ENCODE measurements at places on chromosomes 5 and 9. TPM values are rescaled to one million over a fixed set of nuclear protein-coding genes. Genes with fewer than 3 reads are reported as not detected.

DNA sequence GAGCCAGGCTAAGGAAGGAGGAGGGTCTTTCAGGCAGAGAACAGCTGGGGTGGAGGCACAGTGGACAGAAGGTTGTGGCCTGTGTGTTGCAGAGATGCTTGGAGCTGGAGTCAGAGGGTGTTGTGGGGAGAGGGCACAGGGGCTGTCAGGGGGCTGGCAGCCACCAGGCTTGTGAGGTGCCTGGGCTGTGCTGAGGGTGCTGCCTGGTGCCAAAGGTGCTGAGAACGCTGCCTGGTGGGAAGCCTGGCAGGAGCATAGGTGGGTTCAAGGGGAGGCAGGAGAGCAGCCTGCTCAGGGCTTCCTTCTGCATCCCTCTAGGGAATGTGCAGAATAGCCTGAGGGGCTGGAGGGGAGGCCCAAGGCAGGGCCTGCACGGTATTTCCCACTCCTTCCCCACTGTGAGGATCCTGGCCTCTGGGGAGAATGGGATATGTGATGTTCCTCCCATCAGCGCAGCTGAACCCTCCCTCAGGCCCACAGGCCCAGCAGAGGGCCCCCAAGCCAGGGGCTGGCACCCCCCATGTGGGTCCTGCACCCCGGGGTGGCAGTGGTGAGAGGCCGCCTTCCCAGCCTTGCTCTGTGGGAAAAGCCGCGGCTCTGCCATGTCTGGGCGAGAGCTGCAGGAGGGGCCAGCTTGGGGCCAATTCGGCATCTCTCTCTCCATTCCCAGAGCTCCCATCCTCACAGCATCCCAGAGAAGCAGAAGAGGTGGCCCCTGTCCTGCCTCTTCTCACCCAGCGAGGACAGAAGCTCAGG is 76.3 kb downstream of the CACNA1B start:
- DNase-seq = no peak

DNA sequence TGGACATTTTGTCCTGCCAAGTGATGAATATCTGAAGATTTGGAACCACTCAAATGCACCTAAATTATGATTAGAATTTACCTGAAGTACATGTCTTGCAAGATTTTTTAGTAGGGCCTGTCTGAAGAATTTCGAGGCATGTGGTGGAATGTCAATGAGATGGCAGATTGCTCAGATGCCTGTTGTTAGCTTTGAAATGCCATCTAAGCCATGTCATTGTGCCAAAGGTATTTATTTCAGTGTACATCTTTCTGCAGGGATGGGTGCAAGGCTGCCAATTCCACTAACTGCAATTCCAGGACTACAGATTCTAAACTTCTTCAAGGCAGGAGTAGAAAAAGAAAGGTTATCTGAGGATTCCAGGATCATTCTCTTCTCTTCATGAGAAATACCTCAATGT is 9.1 kb upstream of the GNAQ start:
- DNase-seq = no peak

DNA sequence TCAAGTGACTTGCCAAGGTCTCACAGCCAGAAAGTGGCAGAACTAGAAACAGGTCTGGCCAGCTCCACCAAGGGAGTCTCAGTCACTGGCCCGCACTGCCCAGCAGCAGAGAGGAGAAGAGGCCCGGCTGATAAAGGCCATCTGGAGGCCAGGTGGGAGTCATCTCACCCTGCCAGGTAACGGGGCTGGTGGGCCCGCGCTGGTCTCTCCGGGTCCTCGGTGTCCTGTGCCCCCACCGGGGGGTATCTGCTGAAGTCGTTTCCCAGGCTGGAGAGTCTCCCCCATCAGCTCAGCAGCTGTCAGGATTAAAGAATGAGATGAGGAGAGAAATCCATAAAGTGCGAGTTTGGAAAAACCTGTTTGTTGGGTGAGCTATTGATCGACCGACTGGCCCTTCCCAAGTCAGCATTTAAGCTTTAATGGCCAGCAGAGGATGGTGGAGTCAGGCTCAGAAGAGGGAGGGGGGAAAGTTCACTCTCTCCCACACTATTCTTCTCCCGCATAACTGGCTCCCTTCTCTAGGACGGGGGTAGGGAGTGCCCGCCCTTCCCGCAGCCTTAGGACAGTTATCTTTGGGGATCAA is 30.3 kb downstream of the LMX1B start:
- peak; percentile 45 for DNase-seq

DNA sequence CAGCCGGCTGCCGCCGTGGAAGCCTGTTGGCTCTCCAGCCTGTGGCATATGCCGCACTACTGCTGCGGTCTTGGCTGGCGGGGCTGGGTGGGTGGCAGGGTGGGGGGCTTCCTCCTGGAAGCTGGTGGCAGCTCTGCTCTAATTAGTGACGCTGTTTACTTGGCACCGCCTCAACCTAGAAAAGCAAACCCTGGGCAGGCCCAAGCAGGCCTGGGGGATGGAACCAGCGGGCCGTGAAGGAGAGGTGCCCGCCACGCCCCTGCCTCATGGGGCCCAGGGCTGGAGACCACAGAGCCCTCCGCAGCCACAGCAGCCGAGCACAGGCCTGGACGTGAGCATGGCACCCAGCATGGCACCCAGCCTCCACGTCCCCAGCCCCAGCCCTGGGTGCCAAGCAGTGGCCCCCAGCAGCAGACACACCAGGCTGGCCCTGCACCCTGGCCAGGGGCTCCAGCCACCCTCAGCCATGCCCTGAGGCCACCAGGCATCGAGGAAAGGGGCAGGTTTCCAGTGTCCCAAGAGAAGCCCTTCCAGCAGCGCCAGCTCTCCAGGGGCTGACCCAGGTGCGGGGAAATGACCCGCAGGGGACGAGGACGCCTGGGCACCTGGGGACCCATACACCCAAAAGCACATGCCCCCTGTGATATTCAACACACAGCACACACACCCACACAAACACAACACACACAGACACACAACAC is 5.4 kb upstream of the CCDC187 start:
- no peak for DNase-seq

DNA sequence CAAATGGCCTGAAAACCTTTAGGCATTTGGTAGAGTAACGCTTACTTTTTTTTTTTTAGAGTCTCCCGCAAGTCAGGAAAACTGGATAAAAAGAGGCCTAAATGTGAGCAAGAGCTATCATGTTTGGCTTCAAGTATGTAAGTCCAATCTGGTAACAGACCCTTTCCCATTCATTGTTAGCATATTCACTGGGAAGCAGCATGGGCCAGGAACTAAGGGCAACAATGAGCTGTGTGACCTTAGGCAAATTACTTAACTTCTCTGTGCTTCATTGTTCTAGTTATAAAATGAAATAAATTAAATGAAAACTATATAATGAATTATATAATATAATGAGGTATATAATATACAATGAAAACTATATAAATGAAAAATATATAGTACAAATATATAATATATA is 114.3 kb upstream of the PCA3 start:
- DNase-seq = no peak

- DNase-seq = no peak
Observed at GRCh38 chr5:79488058-79488457, 25.9 kb downstream of the HOMER1 start.

DNA sequence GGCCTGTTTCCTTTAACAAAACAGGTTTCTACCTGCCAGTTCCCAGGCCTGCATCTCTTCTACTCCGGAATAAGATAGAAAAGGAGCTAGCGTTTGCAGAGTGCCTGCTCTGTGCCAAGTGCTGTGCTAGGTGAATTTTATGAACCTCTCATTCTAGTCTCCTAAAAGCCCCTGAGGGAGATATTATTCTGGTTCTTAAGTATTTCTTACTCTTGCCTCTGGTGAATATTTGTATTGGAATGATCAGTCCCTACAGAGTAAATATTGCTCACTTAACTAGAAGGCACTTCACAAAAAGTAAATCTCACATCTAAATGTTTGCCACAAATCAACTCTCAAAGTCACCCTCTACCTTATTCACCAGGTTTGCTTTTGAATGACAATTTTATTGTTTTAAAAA is 227.1 kb downstream of the AUH start:
- no peak for DNase-seq

GRCh38 chr9:38437193-38437823 is 13.1 kb upstream of the IGFBPL1 start:
- no peak for DNase-seq

DNA sequence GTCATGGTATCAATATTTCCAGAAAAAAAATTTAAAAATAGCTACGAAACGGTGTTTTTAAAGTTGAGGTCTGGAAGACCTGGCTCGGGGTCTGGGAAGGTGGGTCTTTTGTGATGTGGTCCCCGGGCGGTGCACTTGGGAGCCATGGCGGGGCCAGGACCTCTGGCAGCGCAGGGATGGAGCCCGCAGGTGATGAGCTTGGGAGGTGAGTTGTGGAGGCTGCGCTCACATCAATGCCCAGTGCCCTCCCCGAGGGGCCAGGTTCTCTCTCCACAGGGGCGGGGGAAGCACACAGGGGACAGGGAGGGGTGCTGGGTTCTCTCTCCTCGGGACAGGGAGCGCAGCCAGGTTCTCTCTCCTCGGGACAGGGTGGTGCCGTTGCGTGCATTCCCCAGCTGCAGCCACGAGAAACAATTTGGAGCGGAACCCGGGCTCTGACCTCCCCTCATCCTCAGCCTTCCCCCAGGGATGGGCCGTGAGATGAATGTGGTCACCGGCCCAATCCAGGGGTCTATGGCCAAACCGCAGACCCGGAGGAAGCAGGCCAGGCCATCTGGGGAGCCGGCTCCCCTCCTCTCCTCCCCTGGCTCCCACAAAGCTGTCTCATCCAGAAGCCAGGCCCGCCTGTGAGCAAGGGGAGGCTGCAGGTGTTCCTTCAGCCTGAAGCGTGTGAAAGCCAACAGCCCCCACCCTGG is 25.8 kb downstream of the DBH start:
- DNase-seq = no peak

DNA sequence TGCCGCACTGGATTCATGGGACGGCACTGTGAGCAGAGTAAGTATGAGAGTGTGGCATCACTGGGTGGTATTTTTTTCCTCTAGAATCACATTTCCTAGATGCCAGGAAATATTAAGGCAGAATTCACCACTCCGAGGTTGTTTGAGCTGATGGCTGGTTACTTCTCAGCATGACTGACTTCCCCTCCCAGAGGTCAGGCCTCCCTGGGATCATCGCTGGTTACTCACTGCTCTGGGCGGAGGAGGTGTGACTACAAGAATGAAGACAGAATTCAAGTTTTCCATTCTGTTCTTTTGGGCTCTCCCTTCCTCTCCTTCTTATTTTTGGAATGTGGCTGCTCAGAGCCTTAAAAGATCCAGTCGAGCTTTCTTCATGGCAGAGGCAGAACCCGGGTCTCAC is 76.6 kb upstream of the PRRC1 start:
- no peak for DNase-seq

- no peak for DNase-seq
Observed at GRCh38 chr5:158553962-158554336, 545.8 kb downstream of the EBF1 start.

DNA sequence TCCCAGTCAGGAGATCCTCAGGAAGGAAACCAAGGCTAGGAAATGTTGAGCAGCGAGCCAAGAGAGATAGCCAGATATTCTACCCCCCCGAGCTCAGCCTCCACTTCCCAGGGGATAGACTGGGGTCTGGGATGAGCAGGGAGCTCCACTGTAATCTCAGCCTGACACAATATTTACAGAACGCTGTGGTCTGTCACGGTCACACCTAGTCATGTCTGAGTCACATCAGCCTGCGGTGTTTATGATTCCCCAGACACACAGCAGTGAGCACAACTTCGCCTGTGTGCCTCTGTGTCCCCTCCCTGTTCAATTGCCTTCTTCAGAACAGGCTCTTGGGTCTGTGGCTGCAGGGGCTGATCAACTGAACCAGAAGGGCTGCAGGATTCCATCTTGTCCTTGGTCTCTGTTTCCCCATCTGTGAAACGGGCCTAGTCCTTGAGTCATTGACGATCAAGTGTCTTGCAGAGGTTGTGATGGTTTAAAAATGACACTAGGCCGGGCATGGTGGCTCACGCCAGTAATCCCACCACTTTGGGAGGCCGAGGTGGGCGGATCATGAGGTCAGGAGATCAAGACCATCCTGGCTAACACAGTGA is 8.6 kb upstream of the PRRX2 start:
- DNase-seq = no peak

GRCh38 chr5:127410959-127411358 is 106.5 kb upstream of the PRRC1 start:
- DNase-seq = no peak

GRCh38 chr9:89838621-89839020 is 233.8 kb downstream of the GADD45G start:
- DNase-seq = no peak

DNA sequence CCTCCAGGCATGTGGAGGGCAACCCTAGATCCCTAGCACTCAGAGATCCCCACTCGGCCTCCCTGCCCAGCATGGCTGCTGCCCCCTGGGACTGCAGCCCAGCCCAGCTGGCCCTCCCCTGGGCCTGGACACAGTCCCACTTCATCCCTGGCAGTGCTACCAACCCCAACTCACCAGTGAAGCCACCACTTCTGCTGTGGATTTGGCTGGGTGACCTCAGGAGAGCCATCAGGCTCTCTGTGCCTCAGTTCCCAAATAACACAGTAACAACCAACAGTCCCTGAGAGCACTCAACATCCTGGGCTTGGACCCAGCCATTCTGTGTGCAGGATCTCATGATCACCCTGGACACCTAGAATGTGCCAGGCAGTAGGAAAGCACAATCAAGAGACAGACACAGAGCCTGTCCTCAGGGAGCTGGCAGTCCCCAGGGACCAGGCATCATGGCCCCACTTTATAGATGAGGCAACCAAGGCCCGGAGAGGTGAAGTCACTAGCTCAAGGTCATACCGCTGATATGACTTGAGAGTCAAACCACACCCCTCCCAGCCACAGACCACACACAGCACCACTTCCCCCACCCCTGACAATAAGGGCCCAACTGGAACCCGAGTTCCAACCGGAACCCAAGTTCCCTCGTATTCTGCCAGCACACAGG is 4.7 kb upstream of the PSMB7 start:
- DNase-seq = no peak

DNA sequence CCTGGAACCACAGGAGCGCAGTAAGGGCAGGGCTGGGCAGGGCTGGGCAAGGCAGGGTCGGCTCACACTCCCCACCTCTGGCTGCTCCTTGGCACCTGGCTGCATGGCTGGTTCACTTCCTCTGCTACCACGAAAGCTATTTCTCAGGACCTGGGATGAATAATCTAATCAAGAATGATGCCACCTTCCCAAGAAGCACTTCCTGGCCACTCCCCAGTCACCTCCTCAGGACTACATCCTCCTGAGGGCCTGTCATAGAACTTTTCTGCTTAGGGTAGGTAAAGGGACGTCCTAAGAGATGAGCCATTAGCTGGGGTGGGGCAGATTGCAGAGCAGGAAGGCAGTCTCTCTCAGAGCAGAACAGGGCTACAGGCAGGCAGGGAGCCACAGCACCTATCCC is 288.2 kb upstream of the MAP3K1 start:
- DNase-seq = peak; percentile 59

GRCh38 chr5:181005791-181006190 is 17.1 kb downstream of the BTNL3 start:
- no peak for DNase-seq

The PTPRD gene
- 0.37 TPM for total RNA-seq

The SLC34A3 gene
- total RNA-seq = 0.34 TPM

The SLC6A7 gene
- total RNA-seq = not detected

The MIGA2 gene
- 21.2 TPM for total RNA-seq

The TMEM141 gene
- 64.1 TPM for total RNA-seq

The PCDHGC4 gene
- 2.2 TPM for total RNA-seq

The C9 gene
- not detected for total RNA-seq

The UBAP2 gene
- total RNA-seq = 45.5 TPM
